ENCODE measurements at places on chromosomes 11 and 22.

- DNase-seq: no peak
These were observed 258.5 kb upstream of the SORL1-AS1 start for GRCh38 chr11:121711236-121711635.

DNA sequence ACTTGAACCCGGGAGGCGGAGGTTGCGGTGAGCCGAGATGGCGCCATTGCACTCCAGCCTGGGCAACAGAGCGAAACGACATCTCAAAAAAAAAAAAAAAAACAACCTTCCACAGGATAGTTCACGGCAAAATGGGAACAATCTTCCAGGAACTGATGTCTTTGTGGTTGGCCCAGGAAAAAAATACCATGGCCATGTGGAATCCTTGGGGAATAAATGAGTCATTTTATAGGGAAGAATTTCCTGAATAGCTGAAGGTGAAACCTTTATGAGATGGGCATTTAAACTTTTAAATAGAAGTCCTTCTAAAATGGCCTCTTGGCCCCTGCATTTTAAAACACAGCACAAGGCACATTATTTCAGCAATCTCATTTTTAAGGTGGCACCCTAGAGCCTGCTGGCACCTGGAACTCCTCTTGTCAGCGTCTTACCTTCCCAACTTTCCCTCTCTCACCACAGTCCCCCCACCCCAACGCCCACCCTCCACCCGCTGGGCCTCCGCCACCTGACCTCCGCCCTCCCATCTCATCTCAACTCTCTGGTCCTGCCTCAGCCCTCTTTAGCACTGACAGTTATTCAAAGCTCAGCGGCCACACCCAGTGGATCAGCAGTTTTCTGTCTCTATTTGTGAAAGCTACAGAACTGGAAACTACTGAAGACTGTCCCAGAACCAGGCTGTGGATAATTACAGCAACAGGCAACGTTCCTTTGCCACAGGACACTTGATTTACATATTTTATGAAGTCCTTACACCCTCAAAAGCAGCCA, 43.1 kb downstream of the SCGB1A1 start:
- DNase-seq: no peak

DNA sequence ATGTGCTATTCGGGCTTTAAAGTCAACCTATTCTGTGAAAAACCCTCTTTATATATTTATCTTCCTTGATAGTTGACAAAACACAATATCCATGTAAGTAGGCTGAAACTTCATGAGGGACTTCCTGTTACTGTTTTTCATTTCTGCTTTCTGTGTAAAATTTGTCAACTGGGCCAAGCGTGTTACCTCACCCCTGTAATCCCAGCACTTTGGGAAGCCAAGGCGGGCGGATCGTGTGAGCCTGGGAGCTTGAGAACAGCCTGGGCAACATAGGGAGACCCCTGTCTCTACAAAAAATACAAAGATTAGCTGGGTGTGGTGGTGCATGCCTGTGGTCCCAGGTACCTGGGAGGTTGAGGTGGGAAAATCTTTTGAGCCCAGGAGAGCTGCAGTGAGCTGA, 66.5 kb upstream of the SLC25A18 start:
- no peak for DNase-seq

DNA sequence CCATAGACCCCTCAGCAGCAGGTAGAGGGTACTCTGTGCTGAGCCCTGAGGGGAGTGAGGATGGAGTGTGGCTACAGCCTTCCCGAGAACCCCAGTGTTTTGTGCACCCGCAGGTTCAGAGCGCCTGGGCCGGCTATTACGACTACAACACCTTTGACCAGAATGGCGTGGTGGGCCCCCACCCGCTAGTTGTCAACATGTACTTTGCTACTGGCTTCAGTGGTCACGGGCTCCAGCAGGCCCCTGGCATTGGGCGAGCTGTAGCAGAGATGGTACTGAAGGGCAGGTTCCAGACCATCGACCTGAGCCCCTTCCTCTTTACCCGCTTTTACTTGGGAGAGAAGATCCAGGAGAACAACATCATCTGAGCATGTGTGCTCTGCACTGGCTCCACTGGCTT, 5.6 kb upstream of the TIRAP start:
- no peak for DNase-seq

GRCh38 chr11:33643167-33643824, 57.3 kb downstream of the C11orf91 start:
- no peak for DNase-seq

GRCh38 chr11:93410441-93410840, 79.9 kb downstream of the DEUP1 start:
- no peak for DNase-seq

DNA sequence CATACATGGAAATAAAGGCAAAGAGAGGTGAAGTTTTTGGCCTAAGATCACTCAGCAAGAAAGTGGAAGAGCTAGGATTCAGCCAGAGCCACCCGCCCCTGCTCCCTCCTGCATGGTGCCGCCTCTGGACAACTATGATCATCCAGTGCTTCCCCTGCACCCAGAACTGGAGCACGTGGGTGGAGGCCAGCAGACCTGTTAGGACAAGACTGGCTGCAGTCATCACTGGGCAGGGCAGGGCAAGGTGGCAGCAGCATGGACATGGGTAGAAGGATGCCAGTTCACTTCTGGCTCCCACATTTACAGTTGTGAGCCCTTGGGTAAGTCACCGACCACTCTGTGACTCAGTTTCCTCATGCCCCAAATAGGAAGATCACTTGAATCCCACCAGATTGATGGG, 131.0 kb downstream of the FBXO7 start:
- DNase-seq: no peak

- DNase-seq: no peak
These were observed 17.1 kb downstream of the LTO1 start for GRCh38 chr11:69657911-69658625.

Data from activated T-helper 1 cell treated with Interleukin-2 at 50 U/mL for 16 hours (primary cell).